ENCODE measurements at places on chromosomes 2 and 18.

DNA sequence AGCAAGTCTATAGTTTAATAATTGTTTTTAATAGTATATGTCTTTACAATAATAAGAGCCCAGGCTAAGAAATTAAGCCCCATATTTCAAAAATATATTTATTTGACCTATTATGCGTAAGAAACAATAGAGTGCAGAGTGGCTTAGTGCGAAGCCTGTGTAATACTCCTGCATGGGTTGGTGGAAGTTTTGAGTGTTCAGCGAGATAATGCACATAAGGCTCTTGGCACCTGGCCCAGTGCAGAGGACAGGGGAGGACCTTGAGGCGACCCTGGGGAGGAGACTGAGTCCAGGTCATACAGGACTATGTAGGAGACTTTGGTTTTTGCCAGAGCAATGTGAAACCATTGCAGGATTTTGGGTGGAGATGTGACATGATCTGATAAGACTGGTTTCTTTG, 132.4 kb upstream of the ST6GAL2 start:
- DNase-seq, result no peak

DNA sequence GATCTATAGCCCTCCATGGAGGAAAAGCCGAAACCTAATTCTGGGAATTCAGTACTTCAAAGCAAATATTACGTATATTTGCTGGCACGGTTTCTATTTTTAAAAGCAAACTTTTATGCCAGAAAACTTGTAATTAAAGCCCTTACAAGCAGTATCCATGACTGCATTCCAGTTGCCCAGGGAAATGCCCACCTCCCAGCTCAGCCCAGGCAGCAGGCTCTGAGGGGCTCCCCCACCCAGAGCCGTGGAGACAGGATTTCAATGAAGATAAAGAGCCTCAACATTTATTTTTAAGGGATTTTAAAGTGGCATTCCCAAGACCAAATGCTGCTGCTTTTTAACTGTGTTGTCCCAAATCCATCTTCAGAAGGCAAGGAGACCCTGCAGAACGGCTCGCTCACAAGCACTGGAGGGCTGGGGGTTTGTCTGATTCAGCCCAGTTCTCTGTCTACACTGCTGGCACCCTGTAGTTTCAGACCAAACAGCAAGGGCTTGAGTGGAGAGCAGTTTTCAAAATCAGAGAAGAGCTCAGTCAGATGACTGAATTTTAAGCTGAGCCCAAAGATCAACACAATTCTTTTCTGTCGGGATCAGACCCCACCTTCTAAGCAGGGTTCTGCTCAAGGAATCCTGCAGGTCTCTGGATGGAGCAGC, 105.1 kb downstream of the KCNF1 start:
- no peak for DNase-seq

DNA sequence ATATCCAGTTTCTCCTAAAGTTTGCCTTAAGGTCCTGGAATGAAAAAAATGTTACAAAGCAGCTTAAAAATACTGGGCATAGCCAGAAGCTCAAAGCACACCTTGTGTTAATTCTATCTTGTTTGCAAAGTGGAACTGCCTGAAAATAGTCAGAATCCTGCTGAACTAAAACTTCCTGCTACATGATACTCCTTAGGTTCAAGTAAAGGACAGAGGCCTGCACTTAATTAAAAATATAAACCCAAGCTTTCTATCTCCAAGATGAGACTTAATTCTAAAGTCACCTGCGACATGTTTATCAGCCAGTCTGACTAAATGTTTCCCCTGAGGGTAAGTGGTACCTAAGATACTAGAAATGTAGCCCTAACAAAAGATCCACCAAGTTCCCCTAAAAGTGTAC, 103.4 kb downstream of the CHST9 start:
- no peak for DNase-seq

DNA sequence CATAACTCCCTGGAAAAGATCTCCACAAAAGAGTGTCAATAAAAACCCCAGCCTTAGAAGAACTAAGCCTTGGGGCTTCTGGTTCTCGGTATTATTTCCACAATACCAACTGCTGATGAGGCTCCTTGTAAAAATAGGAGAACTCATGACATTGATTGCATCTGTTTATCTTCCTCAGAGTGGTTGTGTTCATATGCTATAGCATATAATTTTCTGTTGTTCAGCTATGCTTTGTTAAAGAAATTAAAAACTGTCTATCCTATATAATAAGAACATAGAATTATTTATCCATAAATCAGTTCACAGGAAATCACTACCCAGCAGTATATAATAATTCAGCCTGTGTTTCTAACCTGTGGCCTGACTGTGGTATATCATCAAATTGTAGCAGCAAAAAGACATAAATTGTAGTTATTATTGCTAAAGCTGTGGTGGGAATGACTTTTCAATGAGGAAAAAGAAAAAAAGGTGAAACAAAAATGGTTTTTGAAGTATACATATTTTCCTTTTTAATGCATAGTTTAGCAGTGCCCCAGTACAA, 68.9 kb downstream of the SATB2 start:
- DNase-seq, result no peak

- peak; percentile 82 for DNase-seq
Measured at GRCh38 chr18:44680273-44681075, at the start of gene SETBP1. SETBP1 (plus strand) TSS chr18:44680888; CDS start chr18:44701347, 20,459 bp downstream.

GRCh38 chr2:235966396-235966795, 201.8 kb downstream of the GBX2 start:
- DNase-seq, result no peak

DNA sequence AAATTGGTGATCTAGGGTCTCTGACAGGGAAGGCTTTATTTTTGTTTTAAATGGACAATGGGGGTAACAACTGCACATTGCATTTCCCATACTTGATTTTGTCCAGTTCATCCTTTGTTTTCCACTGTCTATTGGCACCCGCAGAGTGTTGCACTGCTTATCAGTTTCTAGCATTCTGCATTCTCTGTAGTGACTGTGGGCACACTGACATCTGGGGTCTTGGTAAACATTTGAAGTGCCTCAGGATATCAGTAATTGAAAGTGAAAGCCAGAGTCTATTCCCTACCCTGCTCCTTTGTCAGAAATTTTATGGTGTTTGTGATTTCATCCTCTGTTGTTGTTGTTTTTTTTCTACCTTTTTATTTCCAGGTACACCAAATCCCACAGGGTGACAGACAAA, 132.1 kb upstream of the EPC2 start:
- no peak for DNase-seq

DNA sequence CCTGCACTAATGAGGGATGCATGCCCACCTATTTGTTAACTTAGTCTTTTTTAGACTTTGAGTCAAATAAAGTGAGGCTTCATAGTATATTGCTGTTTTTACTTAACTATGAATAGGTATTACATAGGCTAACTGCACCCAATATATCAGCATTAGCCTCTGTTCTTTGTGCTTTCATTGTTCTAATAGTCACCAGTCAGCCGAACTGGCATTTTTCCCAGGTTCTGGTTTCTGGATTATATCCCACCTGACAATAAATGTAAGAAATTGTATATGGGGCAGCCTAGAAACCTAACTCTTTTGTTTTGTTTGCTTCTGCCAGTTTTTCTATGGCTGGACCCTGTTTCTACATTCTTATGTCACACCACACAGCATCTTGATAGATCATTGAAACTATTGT, 1672.4 kb upstream of the LRRTM1 start:
- DNase-seq, result no peak

DNA sequence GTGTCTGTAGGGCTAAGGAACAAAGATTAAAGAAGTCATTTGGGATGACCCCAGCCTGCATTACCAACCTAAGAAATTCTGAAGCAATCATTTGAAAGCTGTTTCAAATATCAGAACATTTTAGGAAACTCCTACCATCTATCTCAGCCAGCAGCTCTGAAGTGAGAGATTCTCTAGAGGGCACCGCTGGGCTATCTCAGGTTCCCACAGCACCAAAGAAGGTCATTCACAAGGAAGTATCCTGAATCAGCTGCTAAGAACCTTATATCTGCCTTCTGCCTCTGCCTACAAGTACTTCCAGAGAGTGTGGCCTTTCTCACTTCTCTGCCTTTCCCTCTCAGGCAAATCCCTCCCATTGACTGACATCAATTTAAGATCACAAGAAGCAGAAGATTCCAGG, 13.4 kb upstream of the EVA1A start:
- DNase-seq, result no peak

DNA sequence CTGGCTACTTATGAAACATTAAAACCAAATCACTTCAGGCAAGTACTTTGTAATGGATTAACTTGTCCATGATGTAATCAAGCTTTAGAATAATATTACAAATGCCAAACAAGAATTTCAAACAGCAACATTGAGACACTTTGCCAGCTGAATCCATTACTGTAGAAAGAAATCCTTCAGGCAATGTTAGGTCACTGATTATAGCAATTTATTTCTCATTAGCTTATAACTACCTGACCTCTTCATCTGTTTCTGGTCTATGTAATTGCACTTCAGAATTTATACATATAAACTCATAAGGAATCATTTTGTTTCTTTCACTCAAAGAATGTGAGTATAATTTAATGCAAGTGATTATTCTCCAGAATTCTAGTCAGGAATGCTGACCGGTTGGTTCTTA, 692.6 kb upstream of the TMEFF2 start:
- no peak for DNase-seq

DNA sequence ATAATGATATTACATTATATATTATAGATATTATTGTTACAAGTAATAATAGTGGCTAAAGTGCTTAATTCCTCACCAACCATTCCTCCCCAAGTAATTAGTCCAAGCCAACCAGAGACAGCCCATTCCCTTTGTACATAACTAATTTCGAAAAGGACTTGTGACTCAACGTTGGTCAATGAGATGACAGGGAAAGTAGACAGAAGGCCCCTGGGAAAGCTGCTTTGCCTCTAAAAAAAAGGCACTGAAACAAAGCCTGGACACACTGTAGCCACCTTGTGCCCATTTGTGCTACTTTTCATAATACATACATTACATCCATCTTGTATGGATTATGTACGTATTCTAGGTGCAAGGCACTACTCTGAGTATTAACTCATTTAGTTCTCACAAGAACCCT, 28.8 kb downstream of the COLEC12 start:
- DNase-seq, result no peak

DNA sequence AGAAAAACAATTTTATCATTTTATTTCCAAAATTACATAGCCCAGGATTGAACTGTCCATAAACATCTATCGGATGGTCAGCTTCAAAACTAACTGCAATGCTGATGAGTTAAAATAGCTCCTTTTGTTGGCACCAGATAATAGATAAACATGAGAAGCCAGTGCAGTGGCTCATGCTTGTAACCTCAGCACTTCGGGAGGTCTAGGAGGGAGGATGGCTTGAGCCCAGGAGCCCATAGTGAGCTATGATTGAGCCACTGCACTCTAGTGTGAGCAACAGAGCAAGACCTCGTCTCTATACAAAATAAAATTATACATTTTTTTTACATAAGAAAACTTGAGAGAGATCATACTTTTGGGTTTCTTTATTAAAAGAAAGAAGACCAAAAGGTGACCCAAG, 34.6 kb upstream of the IMPA2 start:
- DNase-seq, result no peak

GRCh38 chr2:203105996-203106395, 91.3 kb downstream of the NBEAL1 start:
- DNase-seq, result no peak

DNA sequence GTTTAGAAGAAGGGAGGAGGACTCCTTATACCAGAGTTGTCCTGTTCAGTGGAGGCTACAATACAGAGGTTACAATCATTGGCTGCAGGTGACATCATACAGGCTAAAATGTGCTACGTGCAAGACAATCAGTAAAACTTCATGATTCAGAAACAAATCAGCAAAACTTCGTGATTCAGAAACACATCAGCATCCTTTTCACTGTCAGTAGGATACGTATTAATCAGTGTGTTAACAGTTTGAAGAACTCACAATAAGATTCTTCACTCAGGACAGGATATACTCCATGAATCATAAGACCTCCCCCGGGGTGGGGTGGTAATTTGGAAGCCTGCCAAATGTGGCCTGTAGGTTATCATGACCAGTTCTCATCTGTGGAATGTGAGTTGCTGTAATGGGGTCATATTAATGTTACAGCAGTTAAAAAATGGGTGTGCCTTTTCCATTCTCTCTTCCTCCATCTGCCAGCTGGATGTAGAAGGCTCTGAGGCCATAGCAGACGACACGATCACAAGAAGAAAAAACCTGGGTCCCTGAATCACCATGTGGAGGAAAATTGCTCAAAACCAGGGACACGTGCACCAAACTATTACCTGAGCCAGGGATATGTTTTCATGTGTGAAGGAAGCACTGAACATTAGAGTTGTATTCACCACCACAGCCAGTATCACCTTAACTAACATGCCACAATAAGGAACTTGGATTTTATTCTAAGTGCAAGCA, 134.8 kb upstream of the CREB1 start:
- DNase-seq, result no peak

DNA sequence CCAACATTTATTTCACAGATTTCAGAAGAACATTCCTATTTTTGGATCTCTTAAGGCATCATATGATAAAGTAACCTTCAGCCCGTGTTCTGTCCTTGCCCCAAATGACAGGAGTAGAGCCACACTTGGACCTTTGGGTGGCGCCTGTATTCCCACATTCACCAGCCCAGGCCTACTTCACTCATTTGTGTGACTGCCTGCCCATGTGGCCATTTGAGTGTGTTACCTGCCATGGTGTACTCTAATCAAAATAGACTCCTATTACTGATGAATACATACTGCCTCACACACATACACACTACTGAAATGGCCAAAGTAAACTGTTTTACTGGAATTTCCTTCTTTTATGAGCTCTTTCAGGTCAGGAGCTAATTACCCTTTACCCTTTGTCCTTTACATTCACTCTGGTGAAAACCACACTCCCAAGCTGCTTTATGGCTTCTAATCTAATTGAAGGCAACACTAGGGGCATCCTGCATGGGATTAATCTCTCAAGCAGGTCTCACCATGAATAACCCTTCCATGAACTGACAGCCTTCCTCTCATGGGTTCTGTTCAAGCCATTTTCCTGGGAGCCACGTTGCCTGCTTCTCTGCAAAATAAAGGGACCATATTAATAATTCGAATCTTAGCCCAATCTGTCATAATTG, 271.0 kb upstream of the GALNT5 start:
- no peak for DNase-seq

GRCh38 chr2:64931246-64932115, 57.7 kb upstream of the SLC1A4 start:
- DNase-seq, result no peak

DNA sequence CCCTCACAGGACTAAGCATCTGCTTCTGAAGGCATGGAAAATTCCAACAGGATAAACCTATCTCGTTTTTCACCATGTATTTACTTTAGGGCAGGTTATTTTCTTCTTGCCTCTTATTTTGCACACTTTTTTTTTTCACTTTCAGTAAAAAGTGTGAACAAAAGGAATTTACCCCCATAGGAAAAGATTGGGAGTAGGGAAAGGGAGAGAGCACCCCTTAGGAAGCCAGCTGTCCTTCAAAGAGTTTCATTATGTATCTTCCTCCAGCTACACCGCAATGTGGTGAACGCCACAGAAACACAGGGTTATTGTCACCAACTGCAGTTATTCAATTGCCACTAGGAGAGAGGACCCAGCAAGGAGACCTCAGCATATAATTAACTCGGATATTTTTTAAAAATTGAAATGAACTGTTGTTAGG, 286.2 kb upstream of the VRK2 start:
- no peak for DNase-seq

GRCh38 chr2:65349863-65350262, 82.5 kb downstream of the SPRED2 start:
- no peak for DNase-seq

Measured in cerebellum (tissue), 4 donors.